MV-4-11 (cell line): ENCODE measurements at places on chromosomes 7 and 10.

DNA sequence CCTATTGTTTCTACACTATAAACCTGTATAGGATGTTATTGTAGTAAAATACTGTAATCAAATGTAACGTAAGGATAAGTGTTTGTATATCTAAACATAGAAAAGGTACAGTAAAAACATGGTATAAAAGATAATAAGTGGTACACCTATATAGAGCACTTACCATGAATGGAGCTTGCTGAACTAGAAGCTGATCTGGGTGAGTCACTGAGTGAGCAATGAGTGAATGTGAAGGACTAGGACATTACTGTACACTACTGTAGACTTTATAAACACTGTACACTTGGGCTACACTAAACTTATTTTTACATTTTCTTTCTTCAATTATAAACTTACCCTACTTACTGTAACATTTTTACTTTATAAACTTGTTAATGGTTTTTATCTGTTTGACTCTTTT lies 732.9 kb upstream of the LRRN3 start:
- no peak for DNase-seq

DNA sequence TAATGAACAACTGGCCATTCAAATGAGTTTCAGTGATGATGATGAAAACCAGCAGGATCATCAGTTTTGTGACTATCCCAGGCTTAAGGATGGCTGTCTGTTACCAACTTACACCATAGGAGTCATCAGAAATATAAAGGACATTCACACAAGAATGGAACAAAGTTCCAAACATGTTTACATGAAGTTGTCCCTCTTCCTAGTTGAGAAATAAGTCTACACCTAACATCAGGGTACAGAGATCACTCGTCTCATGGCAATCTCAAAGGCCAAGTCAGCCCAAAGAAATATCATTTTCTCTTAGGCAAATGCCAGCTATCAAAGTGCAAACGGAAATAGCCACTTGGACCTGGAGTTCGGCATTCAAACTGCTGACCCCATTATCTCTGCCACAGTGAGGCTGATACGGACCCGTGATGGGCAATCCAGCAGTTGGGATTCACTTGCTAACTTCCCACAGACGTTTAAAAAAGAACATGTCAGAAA lies 53.0 kb downstream of the CREB3L2 start:
- DNase-seq: no peak

DNA sequence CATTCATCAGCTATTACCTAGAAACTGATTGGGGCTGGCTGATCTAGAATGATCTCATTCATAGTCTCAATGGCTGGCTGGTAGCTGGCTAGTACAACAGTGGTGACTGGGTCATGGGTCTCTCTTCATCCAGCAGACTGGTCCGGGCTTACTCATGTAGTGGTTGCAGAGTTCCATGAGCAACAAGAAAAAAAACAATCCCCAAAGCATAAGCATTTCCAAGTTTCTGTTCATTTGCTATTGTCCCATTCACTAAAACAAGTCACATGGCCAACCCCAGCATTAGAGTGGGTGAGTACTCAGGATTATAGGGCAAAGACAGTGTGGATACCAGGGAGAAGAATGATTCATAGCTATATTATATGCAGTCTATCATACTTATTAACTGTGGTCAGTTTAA lies 85.2 kb upstream of the SEMA3C start:
- DNase-seq: no peak

GRCh38 chr7:95157381-95157780 lies 167.0 kb downstream of the PON1 start:
- DNase-seq: no peak

DNA sequence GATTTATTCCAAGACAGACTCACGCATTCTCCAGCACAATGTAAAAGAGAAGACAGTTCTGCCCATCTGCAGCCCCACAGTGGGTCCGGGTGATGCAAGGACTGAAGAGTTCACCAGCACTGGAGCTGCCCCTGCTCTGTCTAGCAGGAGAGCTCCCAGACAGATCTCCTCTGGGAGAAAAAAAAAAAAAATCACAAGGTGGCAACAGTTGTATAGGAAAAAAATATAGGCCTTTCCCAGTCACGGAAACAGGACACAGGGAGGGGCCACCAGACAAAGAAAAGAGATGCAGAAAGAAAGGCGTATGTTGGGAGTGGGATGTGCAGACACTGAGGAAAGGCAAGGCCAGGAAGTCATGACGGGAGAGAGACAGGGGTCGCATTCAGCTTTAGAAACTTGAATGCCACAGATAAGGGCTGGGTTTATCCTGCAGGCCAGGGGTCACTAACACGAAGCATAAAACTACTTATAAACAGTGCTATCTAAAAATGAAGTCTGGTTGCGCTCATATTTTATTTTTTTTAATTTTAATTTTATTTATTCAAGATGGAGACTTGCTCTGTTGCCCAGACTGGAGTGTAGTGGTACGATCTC lies 54.1 kb downstream of the FAM171A1 start:
- no peak for DNase-seq

GRCh38 chr10:86113501-86113900 lies 253.1 kb downstream of the GRID1 start:
- no peak for DNase-seq

DNA sequence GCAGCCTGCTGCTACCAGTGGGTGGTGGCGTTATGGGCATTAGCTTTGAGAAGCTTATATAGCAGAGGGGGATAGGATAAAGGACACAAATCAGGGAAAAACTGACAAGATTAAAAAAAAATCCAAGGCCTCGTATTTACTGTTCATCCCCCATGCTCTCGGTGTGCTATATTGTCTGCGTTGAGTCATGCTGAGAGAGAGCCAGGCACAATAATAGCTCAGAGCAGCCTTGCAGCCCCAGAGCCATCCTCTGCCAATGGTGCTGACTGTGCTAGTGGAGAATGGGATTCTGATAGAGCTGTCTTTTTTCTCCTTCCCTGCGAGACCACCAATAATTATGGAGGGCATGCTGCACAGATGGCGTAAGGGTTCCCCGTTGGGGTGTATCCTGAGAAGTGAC lies 51.7 kb upstream of the FZD1 start:
- DNase-seq: no peak

DNA sequence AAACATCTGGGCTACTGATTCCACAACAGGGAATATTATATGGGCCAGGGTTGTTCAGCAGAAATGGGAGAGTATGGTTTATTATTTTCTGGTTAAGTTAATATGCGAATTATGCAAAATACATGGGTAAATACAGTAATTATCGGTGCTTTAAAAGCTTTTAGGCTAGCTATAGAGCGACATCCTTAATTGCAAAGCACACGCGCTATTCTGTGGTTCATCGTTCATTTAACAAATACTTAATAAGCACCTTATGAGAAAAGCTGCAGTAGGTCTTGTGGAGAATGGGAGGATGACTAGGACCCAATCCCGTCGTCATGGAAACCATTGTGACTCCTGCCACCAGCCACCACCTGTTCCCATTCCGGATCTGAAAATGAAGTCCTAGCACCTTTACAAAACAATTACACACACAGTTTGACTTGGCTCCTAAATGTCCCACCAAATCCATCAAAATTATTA lies 623 bp upstream of the CEP41 start:
- no peak for DNase-seq

DNA sequence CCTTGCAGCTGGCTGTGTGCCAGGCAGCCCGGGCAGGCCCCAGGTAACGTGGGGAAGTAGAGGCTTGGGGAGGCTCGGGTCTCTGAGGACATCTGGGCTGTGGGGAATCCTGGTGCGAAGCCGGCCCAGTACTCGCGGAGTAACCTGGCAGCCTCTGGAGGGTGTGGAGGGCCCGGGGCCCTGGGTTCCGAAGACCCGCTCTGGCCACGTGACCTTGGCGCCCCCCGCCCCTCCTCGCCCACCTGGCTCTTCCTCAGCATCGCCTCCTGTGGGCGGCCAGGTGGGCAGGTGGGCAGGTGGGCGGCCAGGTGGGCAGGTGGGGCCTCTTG lies 143.1 kb downstream of the WDR37 start:
- DNase-seq: no peak
